ENCODE measurements at places on chromosomes 3 and 15. TPM values are rescaled to one million over a fixed set of nuclear protein-coding genes. Genes with fewer than 3 reads are reported as not detected.

GOLGA8Q gene
- total RNA-seq, result not detected

TPRG1 gene
- total RNA-seq, result 0.38 TPM

LYZL4 gene
- not detected for total RNA-seq

ADAMTSL3 gene
- total RNA-seq, result 0.35 TPM

CLDND1 gene
- 61.0 TPM for total RNA-seq

NEK11 gene
- 5.9 TPM for total RNA-seq

CERS3 gene
- total RNA-seq, result not detected

CFAP100 gene
- not detected for total RNA-seq

PRR23E gene
- not detected for total RNA-seq

NTRK3 gene
- 27.5 TPM for total RNA-seq

BCL2A1 gene
- 11.4 TPM for total RNA-seq

KLHL6 gene
- total RNA-seq, result not detected

GABRB3 gene
- total RNA-seq, result 59.9 TPM

All from A549 treated with ZK216348 at 1 μM for 4 hours (cell line).